ENCODE measurements at places on chromosomes 3 and 15.

DNA sequence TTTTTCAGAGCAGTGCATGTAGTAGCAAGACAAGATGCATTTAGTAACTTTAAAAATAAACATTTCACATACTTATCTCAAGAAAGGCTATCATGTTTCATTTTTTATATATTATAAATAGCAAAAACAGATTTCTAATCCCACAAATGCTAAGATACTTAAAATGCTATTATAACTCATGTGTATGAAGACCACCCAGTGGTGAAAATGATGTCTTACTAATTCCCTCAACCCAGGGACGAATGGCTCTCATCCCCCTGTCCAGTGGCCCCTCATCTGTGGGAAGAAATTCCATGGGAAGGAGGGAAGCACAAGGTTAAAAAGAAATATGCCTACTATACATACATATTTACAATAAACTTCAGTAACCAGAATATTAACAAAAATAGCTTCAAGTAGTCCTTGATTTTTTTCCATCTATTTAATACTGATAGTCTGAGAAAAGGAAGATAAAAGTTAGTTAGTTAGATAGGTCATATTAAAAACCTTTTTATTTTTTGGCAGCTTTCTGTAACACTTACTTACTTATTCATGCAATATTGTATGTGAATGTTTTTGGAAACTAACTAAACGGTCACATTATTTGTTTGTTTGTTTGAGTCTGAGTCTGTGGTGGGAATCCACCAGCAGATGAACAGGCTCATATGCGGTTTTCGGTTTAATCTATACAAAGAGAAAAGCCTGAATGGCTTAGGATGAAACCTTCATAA, 14.8 kb downstream of the NR2E3 start:
- no peak for DNase-seq

GRCh38 chr3:155619118-155619915, 125.6 kb downstream of the PLCH1 start:
- DNase-seq = no peak

- DNase-seq = no peak
Measured at GRCh38 chr3:139468399-139468798, 7.9 kb downstream of the RBP2 start.

DNA sequence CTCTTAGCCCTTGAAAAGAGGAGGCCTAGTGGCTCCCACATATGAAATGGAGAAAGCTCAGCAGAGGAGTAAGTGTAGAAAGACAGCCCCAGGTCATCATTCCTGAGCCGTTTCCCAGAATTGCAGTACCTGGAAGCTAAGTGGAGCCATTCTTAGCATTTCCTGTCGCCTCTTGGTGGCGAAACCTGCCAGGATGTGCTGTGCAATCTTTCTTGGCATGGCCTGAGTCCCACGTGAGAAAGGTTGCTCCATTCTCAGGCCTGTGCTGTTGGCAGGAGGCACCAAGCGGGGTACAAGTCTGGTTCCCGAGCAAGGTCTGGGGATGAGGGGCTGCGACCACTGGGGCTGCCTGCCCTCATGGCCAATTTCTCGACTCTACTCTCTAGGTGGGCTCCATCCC, 207.2 kb upstream of the TPM1 start:
- DNase-seq = no peak

- no peak for DNase-seq
Measured at GRCh38 chr3:83968356-83968755, 990.4 kb upstream of the CADM2 start.
